ENCODE measurements at places on chromosomes 7 and 10.

DNA sequence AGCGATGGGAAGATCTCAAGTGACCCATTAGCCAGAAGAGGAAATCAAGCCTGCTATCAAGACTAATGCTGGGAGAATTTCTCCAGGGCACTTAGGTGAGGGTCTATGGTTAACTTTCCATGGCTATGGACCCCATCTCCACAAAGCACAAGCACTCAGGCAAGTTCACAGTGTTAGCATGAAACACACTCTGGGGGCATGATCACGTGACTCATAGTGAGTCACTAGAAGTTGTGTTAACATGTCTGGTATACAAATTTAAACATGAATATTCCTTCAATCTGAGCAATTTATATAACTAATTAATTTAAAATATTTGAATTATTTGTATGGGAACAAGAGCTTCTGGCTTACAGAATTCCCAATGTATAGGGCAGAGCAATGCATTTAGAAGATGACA is 131.8 kb downstream of the FAM204A start:
- DNase-seq = no peak

DNA sequence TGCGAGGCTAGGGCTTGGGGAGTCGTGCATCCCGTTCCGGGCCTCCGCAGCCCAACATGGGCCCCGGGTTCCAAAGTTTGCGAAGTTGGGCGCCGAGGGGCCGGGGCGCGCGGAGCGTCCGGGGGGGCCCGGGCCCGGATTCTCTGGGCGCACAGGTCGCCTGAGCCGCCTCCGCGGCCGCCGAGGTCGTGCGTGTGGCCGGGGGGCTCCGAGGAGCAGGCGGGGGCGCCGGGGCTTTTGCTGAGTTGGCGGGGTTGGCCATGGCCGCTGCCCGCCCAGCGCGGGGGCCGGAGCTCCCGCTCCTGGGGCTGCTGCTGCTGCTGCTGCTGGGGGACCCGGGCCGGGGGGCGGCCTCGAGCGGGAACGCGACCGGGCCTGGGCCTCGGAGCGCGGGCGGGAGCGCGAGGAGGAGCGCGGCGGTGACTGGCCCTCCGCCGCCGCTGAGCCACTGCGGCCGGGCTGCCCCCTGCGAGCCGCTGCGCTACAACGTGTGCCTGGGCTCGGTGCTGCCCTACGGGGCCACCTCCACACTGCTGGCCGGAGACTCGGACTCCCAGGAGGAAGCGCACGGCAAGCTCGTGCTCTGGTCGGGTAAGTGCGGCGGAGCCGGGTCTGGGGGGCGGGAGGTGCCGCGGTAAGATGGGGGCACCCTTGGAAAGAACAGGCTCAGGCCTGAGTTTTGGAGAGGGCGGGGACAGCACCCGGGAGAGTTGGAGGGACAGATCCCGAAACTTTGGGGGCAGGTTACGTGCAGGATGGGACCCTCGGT is 643 bp downstream of the SMO start:
- peak; percentile 30 for DNase-seq

DNA sequence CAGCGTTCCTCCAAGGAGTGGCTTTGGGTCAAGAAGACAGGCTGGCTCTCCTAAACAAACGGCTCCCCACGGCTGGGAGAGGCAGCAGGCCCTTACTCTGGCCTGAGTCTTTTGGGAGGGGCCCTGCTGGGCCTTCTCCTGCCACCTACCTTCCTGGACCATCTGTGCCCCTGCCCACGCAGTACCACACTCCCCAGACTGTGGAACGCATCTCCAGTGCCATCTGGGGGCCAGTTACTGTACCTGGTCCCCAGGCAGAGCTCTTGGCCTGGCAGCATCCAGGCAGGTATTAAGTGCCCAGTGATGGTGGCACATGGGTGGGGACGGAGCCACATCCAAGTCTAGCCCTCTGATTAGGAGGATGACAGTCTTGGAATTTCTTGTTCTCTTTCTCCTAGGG is 14.4 kb downstream of the ALKBH4 start:
- peak; percentile 20 for DNase-seq

- DNase-seq = no peak
Observed at GRCh38 chr7:18702071-18702829, 206.7 kb downstream of the HDAC9 start.

DNA sequence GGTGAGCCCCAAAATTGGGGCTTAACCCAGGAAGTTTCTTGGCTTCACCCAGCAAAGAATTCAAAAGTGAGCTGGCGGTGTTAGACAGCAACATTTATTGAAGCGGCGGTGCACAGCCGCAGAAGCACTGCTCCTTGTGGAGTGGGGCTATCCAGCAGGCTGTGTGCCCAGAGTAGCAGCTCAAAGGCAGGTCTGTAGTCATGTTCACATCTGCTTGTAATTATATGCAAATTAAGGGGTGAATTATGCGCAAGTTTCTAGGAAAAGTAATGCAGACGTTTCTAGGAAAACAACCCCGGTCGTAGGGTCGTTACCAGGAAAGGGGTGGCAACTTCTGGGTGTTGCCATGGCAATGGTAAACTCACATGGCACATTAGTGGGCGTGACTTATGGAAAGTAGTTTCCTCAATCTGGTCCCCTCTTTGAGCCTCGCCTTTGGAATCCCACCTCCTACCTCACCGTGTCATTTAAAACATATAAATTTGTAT is 13.7 kb upstream of the KBTBD2 start:
- DNase-seq = peak; percentile 98

GRCh38 chr10:97991871-97992270 is 38.5 kb downstream of the CRTAC1 start:
- peak; percentile 18 for DNase-seq

DNA sequence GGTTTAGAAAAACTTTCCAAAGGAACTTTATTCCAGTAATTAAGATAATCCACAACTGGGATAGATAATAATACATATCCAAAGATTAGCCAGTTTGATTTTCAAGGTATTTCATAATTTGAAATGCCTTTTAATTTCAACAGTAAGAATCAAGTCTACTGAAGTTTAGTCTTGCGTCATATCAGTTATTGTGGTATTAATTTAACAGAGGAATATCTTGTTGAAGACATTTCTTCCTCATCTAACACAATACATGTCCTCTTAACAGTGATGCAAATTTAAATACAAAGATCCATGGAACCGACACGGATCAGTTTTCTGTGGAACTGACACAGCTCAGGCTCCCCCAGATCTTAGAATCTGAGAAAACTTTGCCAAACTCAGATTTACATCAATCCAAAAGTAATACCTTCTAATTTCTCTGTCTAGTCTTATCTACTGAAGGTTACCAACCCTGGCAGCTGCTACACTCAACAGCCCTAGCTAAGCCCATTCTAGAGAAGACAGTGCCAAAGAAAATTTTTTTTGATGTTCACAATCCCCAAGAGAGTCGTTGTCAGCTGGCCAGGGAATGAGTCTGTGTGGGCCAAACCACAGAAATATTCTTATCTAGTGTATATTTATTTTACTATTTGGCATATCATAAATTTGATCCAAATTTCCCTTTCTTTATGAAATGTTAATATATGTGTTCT is 365.2 kb upstream of the MEOX2 start:
- DNase-seq = no peak

- DNase-seq = no peak
Observed at GRCh38 chr7:32259931-32260596, 189.9 kb upstream of the PDE1C start.

GRCh38 chr7:150993511-150993910 is 2.7 kb downstream of the NOS3 start:
- DNase-seq = no peak

DNA sequence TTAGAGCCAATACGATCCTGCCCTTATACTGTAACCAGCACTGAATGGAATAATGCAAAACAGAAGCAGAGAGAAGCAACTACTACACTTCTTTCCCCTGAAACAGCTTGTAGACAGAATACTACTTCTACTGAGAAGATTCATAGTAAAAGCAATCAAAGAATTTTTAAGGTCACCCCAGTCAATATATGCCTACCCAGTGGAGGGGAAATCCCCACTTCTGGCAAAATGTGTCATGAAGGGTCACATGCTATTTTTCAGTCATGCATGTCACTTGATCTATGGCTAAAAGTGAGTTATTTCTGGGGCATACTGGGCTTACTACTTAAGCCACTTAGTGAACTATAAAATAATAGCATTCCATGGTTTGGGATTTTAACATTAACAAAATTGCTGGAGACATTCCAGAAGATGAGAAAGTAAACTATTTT is 25.6 kb downstream of the IRF5 start:
- no peak for DNase-seq

- no peak for DNase-seq
Observed at GRCh38 chr7:141072548-141073172, 1.2 kb upstream of the TMEM178B start.

- no peak for DNase-seq
Observed at GRCh38 chr10:78492424-78492823, 458.8 kb downstream of the RPS24 start.

DNA sequence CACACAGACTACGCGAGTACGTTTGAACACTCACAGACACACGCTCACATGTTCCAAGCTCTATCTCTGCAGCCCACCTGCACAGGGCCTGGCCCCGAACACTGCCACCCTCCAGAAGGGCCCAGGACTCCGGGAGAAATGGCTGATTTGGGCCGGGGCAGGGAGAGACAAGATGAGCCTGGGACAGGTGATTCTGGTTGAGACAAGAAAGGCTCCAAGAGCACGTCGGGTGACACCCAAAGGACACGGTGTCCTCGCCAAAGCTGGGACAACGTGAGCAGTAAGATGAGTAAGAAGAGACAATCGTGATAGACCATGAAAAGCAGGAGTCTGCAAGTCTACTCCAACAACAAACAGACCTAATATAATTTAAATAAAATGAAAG is 9.2 kb downstream of the GPER1 start:
- DNase-seq = no peak

- DNase-seq = no peak
Observed at GRCh38 chr10:79264942-79265341, 82.3 kb upstream of the PPIF start.

DNA sequence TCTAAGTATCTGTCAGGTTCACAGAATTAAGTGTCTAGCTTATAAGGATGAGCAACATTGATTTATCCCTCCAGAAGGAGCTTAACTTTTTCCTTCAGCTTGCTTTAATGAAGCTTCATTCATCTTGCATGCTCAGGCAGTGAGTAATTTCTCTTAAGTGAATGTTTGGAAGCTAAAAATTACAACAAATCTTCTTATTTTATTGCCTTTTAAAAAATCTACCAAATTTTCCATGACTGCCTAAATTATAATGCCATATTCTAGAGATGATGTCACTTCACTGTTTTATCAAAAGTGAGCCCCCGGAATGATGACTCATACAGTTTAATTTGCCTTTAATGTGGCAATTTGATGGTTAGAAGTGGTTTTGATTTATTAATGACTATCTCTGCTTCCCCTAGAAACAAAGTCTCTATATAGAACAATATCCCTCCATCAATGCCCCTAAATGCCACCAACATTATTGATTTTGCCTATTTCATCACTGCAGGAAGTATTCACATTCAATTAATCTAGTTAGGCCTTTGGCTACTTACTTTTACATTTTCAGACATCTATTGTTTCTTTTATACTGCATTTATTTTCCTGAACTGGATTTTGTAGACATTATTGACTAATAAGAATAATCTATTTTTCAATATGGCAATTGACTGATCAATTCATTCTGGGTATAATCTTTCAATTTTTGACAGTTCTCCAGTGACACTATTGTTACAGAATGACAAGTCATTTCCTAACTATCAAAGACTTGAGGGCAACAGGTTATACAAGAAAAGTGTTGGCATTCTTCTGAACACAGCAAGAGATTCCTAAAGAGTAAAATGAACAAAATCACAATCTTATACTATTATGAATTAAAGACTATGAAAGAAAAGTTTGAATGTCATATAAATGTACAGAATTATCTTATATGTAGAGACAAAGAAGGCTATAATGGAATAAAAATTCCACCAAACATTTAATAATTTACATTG is 139.3 kb upstream of the ODAD2 start:
- DNase-seq = no peak
